NCI-H1417 treated with DMSO at 0.1 percent for 48 hours (cell line): ENCODE measurements at places on chromosomes 1 and 21.

GRCh38 chr1:21896652-21897532 lies 40.2 kb downstream of the HSPG2 start:
- DNase-seq = no peak

- peak; percentile 85 for DNase-seq
Observed at GRCh38 chr1:81954534-81955020, 153.8 kb downstream of the ADGRL2 start.

GRCh38 chr21:33662046-33662445 lies 19.7 kb downstream of the ITSN1 start:
- DNase-seq = no peak

DNA sequence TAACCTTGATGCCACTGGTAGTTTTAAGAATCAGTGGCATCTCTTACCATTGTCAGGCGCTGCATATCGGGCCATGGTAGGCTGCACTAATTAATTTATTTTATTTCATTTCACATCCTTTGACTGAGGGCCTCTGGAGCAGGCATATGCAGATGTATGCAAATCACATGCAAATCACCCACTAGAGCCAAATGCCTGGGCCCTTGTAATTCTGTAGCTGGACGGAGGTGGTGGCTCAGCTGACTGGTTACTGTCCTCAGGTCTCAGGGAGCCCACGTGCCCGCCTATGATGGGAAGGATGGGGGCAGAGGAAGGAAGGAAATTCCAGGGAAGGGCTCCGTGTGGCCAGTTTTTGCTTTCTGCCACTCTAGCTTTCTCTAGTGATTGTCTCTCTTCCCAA lies 122.7 kb downstream of the IGSF21 start:
- no peak for DNase-seq

- no peak for DNase-seq
Observed at GRCh38 chr21:43741423-43742096, 22.6 kb downstream of the PDXK start.
